ENCODE measurements at places on chromosomes 6 and 20.

- no peak for DNase-seq
These were observed 16.7 kb upstream of the TFAP2A start for GRCh38 chr6:10431423-10432164.

DNA sequence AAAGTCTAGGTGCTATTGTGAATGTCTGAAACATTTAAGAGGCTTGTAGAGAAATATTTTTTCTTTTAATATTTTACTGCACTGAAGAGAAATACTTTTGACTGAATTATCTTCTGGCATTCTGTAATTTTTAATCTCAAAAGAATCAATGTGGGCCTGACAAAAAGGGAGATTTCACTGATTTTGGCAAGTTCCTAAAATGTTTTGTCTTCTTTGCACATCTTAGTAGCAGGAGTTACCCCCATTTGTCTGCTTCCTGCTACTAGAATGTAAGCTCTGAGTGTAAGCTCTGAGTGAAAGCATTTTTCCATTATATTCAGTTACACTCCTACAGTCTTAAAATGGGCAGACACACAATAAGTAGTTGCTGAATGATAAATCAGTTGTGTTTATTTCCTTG, 31.1 kb downstream of the HDAC2 start:
- no peak for DNase-seq

DNA sequence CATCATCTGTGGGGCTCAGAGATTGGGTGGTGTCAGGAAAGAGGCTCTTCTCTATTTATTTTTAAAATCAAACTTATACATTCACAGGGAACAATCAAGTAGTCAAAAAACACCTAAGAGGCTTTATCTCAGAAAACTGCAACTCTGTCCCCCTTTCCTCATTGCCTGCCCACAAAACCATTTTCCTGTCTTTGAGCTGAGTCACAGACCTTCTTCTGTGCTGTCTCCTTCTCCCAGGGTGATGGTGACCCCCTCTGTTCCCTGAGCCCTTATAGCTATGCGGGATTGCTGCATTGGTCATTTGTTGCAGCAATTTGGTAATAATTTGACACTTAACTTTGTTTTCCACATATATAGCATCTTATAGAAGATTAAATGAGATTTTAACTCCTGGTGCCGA, 195.2 kb upstream of the PROKR2 start:
- DNase-seq: no peak

DNA sequence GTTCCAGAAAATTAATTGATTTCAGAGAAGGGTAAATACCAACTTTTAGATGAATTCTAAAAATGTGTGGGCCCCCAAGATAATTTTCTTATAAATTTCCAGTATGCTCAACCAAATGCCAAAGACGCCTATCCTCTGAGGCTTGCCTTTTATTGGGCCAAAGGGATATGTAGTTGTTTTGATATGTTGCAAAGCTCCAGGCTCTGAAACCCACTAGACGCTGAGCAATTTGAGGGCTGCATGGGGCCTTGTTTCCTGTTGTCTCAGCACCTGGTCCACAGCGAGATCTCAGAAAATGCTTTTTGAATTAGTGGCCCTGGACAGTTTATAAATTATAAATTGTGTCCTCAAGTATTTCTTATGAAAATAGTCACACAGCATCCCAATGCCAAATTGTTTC, 397.2 kb downstream of the SAMD5 start:
- DNase-seq: no peak

DNA sequence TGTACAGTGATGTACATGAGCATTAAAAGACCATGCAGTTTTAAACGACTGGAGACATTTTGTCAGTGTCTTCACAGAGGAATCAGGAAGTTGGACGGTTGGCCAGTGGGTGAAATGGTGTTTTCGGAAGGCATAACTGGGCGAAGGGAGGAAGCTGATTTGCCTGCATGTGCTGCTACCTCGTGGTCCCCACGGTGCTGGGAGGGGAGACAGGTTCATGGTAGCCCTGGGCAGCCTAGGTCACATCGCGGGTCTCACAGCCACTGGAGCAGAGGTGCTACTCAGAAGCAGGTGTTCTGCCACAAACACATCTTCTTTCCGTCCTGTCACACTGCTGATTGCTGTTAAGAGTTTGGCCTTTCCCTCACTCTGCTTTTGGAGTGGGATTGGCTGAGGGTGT, 35.2 kb downstream of the HIVEP1 start:
- no peak for DNase-seq

- DNase-seq: no peak
These were observed 13.4 kb upstream of the SERPINB1 start for GRCh38 chr6:2855061-2855519.

DNA sequence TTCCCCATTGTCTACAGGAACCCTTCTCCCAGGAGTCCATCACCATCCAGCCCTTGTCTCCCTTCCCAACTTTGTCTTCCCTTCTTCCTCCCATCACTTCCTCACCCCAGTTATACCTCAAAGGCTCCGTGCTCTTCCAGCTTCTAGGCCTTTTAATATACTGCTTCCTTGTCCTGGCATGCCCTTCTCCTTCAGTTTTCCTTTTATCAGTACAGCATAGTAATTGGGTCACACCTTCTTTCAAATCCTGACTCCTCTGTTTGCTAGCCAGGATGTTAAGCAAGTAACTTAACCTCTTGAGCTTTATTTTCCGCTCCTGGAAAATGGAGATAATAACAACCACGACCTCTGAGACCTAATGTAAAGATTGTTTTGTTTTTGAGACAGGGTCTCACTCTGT, 54.9 kb upstream of the PNRC1 start:
- DNase-seq: no peak

DNA sequence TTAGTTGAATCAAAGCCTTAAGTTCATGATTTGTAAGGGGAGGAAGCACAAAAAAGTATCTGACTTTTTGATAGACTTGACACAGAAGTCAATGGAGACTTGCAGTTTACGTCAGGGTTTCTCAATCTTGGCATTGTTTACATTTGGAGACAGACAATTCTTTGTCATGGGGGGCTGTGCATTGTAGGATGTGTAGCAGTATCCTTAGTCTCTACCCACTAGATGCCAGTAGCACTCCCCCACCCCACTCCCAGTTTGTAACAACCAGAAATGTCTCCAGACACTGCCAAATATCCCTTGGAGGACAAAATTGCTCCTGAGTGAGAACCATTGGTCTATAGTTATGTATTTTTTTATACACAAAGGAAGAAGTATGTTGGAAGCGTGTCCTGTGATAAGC, 434.1 kb downstream of the RFPL4B start:
- no peak for DNase-seq

- no peak for DNase-seq
These were observed 152.4 kb upstream of the MAN1A1 start for GRCh38 chr6:119501798-119502483.

DNA sequence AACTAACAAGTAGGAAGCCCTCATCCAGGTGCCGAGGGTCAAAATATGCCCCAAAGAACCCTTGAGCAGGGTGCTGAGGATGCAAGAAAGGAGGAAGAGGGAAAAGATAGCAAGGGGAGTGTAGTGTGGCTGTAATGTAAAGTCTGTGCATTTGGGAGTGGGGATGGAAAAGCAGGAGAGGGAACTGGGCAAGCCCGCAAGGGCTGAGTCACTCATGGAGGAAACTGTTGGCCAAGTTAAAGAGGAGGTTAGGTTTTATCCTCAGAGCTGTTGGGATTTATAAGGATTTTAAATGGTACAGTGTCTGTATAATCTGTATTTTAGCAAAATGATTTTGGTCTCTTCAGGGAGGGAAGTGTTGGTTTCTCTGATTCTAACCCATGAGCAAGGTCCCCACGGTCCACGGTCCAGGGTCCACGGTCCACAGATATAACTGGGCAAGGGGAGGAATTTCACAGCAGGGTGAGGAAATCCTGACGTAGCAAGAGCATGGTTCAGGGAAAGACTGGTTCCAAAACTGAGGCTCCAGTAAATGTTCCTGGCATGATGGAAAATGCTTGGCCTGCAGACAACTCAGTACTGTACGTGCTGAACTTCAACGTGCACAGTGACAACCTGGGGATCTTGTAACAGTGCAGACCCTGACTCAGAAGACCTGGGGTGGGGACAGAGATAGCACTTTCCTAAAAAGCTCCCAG, 759.8 kb downstream of the PTPRT start:
- no peak for DNase-seq

- DNase-seq: no peak
These were observed 81.9 kb downstream of the GINS1 start for GRCh38 chr20:25489221-25489871.

DNA sequence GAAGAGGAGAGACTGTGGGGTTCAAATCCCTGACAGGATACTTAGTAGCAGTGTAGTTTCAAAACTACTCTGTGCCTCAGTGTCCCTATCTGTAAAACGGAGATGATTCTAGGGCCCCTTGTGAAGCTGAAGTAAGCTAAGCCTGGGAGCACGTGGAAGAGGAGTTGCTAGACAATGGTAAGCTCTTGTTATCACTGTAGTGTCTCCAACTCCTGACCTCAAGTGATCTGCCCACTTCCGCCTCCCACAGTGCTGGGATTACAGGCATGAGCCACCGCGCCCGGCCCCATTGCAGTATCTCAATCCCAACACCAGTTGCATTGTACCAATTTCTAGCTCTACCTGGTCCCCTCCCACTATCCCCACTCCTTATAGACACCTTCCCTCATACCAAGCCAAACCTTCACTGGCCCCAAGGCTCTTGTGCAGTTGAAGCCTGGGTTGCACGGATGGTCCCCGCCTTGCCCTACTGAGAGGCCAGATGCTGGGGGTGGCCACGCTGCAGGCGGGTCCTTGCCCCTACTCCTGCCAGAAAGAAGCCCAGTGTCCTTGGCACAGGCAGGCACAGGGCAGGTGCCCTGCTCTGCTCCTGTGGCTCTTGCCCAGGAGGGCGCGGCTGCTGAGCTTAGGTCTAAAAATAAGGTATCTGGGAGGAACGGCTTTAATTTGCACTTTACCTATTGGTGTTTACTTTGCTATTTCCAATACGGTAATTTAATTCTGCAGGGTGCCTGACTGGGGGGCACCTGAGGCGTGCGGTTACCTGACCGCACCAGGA, 118.1 kb downstream of the VEGFA start:
- no peak for DNase-seq

DNA sequence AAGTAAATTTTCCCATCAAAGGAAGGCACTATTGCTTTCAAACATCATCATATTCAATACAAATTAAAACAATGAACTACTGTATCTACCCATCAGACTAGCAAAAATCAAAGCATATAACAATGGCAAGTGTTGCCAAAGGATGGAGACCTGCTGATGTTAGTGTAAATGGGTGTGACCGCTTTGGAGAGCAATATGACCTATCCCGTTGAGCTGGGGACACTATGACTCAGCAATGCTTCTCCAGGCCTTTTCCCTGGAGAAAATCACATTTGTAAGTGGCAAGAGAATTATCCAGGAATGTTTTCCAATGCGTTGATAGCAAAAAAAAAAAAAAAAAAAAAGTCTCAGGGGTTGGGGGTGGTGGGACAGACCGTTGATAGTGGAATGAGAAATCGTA, 46.1 kb downstream of the PHACTR3 start:
- no peak for DNase-seq

GRCh38 chr20:43977252-43977651, 62.6 kb downstream of the TOX2 start:
- DNase-seq: no peak

GRCh38 chr6:24251339-24251738, 106.5 kb downstream of the DCDC2 start:
- no peak for DNase-seq

DNA sequence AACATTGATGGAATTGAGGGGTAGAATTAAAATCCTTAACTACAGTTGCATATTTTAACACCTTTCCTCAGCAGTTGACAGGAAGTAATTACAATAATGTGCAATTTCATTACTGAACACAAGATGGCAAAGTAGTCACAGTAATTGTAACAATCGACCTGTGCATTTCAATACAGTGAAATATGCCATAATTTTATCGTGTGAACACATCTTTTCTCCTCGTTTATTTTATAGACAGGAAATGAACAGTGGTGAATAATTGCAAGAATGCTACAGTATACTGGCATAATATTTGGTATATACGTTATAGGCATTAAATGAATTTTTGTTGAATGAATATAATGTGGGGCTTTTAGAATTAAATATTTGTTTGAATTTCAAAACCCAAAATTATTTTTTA, 25.0 kb downstream of the CYB5R4 start:
- peak; percentile 6 for DNase-seq

GRCh38 chr6:108419474-108419873, 124.6 kb downstream of the AFG1L start:
- no peak for DNase-seq

GRCh38 chr20:47191956-47192355, 164.5 kb downstream of the ZMYND8 start:
- no peak for DNase-seq

DNA sequence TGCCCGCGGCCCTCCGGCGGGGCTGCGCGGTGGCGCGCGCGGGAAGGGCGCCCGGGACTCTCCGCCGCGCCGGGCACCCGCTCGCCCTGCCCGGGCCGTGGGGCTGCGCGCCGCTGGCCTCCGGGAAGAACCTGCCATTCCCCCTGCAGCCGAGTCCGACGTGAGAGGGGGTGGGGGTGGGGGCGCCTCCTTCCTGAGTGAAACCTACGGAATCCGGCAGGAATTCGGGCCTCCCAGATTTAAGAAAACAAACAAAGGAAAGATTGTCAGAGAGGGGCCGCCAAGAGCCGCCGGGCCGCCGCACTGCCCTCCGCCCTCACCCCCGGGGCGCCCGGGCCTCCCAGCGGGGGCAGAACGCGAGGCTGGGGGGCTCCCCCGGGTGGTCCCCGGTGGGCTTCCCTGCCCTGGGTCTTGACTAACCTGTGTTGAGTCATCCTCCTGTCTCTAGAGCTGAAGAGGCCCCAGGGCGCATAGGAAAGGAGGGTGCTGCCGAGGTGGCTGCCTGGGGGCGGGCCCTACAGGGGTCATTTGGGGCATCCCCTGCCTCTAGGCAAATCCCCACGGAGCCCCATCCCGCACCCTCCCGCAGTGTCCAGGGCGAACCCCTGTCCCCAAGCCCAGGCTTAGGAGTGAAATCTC, 42.2 kb upstream of the FOXP4 start:
- DNase-seq: no peak

DNA sequence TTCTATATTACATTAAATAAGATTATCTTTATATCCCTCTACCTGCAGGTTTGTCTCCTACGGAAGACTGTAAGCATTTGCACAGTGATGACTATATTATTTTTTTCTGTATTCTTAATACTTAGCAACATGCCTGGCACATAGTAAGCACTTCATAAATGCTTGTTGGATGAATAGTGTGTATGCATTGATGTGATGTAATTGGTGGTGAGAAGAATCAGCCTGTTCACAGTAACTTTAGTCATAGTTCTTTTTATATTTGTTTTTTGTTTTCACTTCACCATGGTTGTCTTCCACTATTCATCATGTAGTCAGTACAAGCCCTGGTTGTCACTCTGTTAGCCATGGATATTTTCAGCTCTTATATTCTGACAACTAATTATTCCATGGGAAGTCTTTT, 184.0 kb upstream of the FLRT3 start:
- DNase-seq: no peak

- no peak for DNase-seq
These were observed 161.0 kb downstream of the COL12A1 start for GRCh38 chr6:75044846-75045245.

- no peak for DNase-seq
These were observed 22.3 kb downstream of the DNMT3B start for GRCh38 chr20:32784369-32785080.

Measured in NCI-H1436 treated with DMSO at 0.1 percent for 48 hours (cell line).